ENCODE measurements at places on chromosomes 4 and X.

- DNase-seq, result no peak
Observed at GRCh38 chr4:62487016-62487415, 1286.9 kb downstream of the ADGRL3 start.

GRCh38 chr4:172707622-172708021 lies 461.0 kb upstream of the GALNT7 start:
- peak; percentile 47 for DNase-seq

GRCh38 chrX:135974279-135974856 lies 580 bp upstream of the MMGT1 start:
- no peak for DNase-seq

- DNase-seq, result no peak
Observed at GRCh38 chr4:143512978-143513313, 556 bp upstream of the SMARCA5 start.

GRCh38 chr4:16353165-16353564 lies 126.9 kb upstream of the TAPT1 start:
- no peak for DNase-seq

DNA sequence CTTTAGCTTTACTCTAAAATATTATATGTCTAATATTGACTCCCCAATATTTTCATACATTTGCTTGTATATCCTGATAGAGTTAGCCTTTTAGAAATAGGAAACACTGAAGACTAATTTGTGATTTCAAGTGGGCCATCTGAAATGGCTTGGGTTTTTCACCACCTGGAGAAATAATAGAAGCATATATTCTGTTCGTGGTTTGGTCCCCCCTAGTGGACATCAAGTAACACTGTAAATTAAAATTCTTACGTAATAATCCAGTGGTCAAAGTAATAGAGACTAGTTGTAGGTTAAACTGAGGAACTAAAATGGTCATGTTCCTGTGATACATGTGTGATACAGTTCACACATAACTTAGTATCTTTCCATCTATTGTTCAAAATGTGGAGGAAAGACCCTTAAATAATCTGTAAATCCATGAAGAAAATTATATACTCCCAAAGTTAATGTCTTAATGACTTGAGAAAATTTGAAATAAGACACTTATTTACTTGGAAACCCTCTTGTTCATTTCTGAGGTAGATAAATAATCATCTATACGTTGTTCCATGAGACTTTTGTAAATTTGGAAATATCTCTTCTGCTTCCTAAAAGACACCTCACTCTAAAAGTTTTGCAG lies 79.8 kb upstream of the SMARCAD1 start:
- DNase-seq, result no peak

GRCh38 chrX:130144509-130144908 lies 21.1 kb downstream of the AIFM1 start:
- DNase-seq, result no peak

DNA sequence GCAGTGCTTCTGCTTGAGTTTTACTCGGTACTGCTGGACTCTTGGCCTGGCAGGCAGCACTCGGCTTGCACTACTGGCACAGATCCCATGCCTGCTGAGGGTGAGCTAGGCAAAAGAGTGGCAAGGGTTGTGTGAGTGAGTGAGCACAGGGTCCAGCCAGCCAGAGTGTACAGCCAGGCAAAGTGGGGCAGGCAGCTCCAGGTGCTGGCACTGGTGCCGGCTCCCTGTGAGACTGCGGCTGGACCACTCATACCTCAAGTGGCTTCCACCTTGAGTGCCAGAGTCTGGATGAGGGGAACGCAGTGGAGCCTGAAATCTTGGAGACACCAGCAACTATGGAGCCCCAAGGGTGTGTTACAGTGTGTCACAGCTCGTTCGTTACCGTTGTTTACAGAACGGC lies 1451.9 kb upstream of the AGA start:
- no peak for DNase-seq

- no peak for DNase-seq
Observed at GRCh38 chrX:116436358-116436816, at the start of gene SLC6A14. TSS of gene SLC6A14 (plus strand) at chrX:116436606. CDS start at chrX:116436710, 104 bp downstream.

- DNase-seq, result no peak
Observed at GRCh38 chr4:106909486-106910188, 126.5 kb downstream of the DKK2 start.
